ENCODE measurements at places on chromosomes 5 and 9.
A peak's percentile ranks its signal among the peaks of the same experiment; 100 is the strongest.

- no peak for DNase-seq
These were observed 205.5 kb downstream of the FGF10 start for GRCh38 chr5:44183753-44184152.

DNA sequence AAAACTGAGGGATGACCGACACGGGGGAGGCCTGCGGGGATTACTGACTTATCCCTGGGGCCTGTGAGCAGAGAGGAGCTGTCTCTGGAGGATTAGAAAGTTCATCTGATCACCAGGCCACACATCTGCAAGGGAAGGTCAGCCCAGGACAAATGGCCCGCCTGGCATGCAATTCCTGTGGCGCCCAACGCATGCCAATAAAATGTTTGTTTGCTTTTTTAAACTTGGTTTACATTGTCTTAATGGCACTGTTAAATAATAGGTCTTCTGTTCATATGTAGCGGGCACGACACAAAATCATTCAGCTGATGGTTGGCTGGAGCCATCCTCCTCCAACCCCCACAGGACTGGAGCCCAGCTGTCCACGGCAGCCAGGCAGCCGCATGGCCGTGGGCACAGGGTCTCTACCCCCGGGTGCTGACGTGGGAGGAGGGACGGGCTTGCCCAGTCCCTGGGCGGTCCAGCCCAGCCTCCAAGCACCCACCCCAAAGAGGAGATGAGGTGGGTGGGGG is 41.0 kb upstream of the SLC12A7 start:
- no peak for DNase-seq

DNA sequence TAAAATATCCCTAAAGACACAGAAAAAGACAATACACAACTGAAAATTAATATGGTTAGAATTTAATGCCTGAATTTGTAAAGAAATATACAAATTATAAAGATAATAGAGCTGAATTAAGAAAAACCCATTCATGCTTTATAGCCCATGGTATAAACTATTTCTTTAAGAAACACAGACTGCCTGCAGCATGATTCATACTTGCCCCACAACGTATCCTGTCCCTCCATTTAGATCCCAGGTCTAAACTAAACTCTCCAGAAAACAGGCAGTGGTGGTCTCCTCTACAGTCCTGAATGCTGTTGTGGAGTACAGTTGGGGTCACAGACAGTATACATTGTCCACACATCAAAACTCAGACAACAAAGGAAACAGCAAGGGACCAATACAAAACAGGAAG is 24.8 kb downstream of the IL6ST start:
- no peak for DNase-seq

- no peak for DNase-seq
These were observed 38.8 kb downstream of the LPCAT1 start for GRCh38 chr5:1484730-1485578.

GRCh38 chr9:115522912-115523311 is 405.0 kb upstream of the TNC start:
- DNase-seq, result no peak

- DNase-seq, result no peak
These were observed 779.9 kb upstream of the ACO1 start for GRCh38 chr9:31604531-31604930.

GRCh38 chr5:175254155-175254554 is 189.8 kb downstream of the DRD1 start:
- peak; percentile 18 for DNase-seq

DNA sequence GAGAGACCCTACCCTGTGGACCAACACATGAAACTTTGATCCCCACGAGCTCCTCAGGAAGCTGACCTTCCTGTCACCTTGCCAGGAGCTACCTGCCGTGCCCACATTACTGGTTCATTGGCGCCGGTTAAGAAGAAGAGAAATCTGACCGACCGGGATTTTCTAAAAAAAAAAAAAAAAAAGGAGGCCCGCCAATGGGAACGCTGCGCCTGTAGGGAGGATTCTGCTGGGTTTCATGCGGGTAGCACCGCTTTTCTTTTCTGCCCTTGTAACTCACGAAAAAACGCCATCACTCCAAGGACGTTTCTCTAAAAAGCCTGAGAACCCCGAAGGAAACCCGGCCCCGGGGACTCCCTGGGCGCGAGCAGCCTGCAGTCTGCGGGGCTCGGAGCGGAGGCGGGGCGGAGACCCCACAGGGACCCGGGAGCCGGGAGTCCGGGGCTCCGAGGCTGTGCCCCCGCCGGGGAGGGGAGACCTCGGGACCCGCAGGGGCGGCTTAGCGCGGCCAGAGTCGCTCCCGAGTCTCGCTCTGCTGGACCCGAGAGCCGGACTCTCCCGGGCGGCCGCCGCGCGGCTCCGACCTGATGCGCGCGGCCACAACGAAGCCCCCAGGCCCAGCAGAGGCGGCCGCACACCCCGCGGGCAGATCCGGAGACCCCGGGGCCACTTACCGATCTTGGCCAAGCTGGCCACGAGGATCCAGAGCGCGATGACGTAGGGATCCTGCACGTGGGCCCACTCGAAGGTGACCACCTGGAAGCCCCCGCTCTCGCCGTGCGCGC is 617 bp downstream of the SLC9A3 start:
- DNase-seq, result no peak

- DNase-seq, result no peak
These were observed 2084.5 kb upstream of the C9orf72 start for GRCh38 chr9:29657821-29658220.

DNA sequence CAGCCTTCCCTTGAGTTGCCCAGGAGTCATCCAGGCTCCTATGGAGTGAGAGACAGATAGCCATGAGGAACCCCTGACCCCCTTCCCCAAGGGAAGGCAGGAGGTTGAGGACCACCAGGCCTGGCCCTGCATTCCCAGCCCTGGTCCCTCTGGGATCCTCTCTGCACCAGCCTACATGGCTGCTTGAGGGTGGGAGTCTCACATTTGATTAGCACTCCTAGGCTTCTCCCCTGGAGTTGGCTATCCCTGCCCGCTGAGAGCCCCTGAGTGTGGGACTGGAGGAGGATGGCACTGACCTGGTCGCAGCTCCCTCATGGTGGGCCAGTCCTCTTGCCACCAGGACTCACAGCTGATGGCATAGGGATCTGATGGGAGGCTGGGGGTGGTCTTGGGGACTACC is 46.7 kb downstream of the SAR1B start:
- DNase-seq, result no peak

- DNase-seq, result no peak
These were observed 57.4 kb upstream of the SPRY4 start for GRCh38 chr5:142382186-142382585.

DNA sequence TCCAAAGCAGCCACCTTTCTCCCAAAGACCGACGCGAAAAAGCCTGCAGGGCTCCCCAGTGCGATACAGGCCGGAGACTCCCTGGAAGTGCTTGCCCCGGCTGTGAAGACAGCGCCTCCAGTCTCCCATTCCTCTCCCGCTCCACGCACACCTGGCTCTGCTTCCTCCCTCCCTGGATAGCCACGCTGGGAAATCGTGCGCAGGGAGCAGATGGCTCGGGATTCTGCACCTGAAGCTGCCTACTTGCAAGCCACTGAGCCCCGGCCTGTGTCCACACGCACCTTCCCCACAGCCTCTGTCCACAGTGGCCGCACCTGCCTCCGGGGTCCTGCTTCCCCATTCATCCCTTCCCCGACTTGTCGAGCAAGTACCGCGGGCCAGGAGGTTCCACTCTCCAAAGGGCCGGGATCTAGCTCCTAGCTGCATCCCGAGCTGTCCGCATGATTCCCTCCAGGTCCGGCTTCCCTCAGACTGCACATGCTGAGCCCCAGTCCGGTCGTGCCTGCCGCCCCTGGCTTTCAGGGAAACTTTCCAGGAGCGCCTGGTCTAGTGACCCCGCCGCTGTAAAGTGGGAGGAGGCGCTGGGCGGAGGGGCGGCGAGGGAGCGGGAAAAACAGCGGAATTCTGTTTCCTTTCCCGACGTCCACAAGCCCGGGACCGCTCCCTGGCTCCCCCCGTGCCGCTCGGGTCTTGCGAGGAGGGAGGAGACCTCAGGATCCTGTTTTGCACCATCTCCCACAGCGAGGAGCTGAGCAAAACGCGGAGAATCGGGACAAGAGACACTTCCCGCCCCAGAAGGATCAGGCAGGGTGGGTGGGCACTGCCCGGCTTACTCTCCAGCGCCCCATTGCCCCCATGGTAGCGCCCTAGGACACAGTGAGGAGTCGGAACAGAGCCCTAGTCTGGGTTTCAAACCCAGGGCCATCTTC is 2.0 kb downstream of the SEMA6A start:
- no peak for DNase-seq

DNA sequence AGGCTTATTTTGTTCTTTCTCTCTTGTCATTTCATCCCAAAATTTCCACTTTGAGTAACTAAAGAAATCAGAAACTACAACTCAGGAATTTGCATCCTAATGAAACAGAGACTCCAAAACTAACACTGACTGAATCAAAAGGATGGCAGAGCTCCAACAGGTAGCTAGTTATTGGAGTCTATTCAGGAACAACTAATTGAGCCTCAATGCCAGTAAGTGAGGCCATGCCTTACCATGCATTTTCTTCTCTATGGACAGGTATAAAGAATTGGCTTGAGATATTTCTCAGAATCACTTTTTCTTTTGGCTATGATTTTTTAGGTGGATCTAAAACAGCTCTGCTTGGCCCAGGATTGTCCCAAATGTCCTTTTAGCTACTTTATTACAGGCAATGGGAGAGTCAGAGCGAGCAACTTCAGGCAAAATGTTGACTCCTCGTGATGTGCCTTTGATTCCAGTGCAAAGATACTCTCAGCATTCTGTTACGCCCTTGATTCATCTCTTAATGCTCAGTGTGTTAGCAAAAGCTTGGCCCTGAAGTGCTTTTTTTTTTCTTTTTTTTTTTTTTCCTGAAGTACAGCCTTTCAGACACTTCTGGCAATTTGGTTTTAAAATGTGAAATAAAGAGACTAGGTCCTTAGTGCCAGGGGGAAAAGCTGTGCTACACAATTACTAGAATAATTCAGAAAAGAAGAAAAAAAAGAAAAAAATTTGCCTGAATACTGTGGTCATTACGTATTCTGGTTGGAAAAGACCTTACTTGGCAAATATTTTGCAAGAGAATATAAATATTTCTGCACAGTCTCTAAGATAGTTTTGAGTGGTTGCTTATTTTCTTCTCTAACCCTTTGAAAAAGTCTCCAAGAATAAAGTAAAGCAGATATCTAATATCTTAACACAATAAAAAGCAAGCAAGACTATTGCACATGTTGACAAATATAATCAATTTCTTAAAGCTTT is 423.7 kb downstream of the ANXA1 start:
- no peak for DNase-seq

- no peak for DNase-seq
These were observed 3.1 kb downstream of the RNF44 start for GRCh38 chr5:176533894-176534611.

DNA sequence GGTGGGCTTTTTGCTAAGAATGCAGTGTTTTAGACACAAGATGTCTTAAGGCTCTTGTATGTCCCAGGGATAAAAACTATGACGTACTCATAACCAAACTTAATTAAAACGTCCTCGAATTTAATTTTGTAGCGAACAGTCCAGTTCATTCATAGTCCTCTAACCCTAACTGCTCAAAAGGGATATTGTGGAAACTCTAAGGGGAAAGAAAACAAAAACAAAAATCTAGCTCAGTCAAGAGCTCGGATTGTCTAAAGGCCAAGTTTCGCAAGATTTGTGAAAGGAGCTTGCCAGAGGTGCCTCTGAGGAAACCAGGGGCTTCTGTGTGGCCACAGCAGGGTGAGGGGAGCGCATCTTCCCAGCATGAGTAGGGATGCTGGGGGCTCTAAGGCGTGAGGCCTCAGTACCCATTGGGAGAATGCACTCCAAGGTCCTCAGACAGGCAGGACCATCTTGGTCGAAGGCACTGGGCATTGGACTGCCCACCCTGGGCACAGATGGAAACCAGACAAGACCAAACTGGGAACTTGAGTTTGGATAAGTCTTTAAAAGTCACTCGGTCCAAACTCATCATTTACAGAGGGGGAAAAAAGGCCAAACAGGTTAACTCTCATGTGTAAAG is 71.8 kb downstream of the PRRT1B start:
- no peak for DNase-seq

DNA sequence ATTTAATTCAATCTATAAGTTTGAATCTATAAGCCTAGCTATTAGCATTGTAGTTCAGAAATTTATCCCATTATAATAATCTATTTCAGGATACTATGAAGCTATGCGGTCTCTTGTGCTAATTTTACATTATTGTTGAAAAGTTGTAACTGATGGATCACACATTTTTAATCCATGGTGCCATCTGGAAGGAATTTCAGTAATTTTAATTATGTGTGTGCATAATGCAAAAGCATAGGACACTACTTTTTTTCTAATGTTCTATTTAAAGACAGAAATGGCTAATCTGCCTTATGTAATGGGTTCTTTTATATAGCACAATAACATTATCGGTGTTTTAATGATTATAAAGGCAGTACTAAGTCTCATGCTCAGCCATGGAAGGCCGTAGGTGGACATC is 90.6 kb downstream of the HOMER1 start:
- no peak for DNase-seq

DNA sequence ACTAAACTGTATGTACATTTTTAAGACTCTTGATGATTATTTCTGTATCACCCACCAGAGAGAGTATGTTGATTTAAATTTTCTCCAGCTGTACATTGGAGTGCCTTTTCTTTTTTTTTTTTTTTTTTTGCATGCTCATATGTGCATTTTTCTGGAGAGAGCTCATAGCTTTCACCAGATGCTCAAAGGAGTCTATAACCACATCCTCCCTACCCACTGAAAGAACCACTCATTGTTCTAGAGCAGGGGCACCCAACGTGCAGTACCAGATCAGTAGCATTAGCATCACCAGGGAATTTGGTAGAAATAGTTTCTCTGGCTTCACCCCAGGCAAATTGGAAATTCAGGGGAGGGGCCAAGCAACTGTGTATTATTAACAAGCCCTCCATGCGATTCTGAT is 53.9 kb upstream of the TMEM171 start:
- no peak for DNase-seq

GRCh38 chr9:70609542-70610286 is 195.3 kb upstream of the KLF9 start:
- no peak for DNase-seq

GRCh38 chr9:96523374-96523773 is 73.4 kb downstream of the HABP4 start:
- DNase-seq, result no peak

GRCh38 chr9:81239388-81239787 is 450.0 kb downstream of the TLE1 start:
- no peak for DNase-seq

GRCh38 chr5:77064040-77064439 is 23.0 kb downstream of the ZBED3 start:
- DNase-seq, result no peak

DNA sequence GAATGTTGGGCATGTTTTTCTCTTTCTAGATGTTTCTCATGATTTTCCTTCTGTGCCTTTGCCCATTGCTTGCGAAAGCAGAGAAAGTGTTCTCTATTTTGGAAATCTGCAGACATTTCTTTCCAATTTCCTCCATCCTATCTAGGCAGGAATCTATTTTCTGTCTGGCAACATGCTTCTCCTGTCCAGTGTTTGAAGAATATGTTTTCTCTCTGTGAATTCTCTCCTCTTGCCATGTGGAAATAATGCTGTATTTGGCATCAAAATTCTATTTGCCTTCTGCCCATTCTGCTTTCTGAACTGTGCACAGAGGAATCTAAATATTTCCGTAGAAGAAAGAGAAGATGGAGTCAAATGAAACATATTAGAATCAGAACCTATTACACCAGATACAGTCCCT is 833.3 kb downstream of the CDH9 start:
- no peak for DNase-seq

GRCh38 chr5:180688330-180689070 is 39.1 kb upstream of the FLT4 start:
- DNase-seq, result no peak
